ENCODE measurements at places on chromosomes 5 and 9.

GRCh38 chr5:77545285-77545684 lies 53.2 kb upstream of the WDR41 start:
- DNase-seq: no peak

DNA sequence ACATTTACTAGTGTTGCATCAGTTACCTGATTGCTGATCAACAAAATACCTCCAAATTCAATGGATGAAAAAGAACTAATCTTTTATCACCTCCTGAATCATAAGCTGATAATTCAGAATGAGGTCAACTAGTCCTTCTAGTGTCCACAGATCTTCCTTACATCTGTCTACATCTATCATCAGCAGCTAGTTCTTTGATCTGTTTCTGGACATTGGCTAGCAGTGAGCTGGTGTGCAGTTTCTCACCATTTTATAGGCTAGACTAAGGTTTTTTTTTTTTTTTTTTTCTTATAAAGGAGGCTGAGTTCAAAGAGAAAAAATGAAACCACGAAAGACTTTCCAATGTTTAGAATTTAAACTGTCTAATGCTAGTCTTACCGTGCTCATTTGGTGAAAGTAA lies 534.3 kb upstream of the ST8SIA4 start:
- no peak for DNase-seq

DNA sequence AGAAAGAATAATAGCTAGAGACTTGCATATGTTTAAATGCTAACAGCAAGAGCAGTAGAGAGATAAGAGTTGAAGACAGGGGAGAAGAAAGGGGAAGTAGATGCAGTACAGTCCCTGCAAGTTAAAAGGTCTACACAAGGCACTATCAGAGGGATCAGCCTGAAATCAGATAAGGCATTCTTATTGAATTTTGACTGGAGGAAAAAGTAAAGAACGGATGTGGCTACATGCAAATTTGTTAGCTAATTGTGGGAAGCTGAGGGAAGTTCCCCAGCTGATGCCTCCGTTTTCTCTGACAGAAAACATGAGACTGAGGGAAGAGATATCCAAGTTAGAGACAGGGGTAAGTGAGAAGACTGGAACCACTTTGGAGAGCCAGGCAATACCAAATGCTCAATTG lies 12.9 kb upstream of the RHOBTB3 start:
- DNase-seq: peak; percentile 38

DNA sequence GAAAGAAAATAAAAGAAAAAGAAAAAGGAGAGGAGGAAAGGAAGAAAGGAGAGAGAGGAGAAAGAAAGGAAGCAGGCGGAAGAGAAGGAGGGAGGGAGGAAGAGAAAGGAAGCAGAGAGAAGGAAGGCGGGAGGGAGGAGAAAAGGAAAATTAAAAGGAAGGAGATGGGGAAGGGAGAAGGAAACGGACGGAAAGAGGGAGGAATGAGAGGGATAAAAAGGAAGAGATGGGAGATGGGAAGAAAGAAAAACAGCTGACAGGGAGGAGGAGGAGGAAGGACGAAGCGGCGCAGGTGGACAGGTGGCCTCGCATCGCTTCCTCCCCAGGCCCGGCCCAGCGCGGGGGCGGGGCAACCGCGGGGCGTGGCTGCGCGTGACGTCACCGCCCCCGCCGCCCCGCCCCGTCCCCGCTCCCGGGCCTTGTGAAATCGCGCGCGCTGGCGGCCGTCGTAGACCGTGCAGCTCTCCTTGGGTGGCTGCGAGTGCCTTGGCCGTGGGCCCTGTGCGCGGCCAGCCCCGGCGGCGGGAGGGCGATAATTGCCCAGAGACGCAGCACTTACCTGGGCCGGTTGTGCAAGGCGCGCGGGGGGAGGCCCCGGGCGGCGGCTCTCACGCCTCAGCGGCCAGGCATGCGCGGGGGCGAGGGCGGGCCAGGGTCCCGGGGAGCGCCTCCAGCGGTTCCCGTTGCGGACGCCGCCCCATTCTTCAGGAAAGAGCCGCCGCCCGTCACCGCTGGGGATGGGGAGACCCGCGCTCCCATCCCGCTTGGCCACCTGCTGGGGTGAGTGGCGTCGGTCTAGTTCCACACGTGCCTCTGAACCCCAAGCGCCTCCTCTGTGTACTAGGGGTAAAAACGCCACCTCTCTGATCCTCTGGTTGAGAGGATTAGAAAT lies 49.6 kb upstream of the FOXE1 start:
- DNase-seq: no peak

DNA sequence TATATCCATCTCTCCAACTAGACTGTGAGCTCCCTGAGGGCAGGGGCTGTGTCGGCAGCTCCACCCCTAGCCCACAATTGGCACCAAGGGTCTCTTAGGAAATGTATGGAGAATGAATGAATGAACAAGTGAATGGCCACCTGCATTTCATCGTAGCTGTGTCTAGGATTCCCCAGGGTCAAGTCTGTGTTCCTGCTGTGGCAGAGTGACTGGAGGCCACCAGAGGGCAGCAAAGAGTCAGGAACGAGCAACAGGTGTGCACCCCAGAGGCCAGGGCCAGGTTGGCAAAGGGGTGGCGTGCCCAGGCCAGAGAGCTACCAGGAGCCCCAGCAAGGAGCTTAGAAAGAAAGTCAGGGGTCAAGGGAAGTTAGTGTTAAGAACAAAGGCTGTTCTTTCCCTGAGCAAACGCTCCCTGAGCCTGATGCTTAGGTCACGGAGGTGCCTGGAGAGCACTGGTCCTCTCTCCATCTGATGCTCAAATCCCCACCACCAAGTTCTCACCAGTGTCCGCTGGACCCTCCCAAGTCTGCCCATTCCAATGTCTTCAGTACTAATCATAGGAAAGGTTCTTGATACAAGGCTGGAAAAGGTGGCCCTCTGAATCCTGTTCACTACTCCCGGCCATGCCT lies 160.7 kb downstream of the PAX5 start:
- no peak for DNase-seq

- no peak for DNase-seq
These were observed 352.5 kb downstream of the KIF4B start for GRCh38 chr5:155366096-155366495.

GRCh38 chr5:151255621-151256286 lies 2.8 kb downstream of the GM2A start:
- no peak for DNase-seq

GRCh38 chr5:2867373-2867933 lies 116.0 kb upstream of the IRX2 start:
- no peak for DNase-seq

DNA sequence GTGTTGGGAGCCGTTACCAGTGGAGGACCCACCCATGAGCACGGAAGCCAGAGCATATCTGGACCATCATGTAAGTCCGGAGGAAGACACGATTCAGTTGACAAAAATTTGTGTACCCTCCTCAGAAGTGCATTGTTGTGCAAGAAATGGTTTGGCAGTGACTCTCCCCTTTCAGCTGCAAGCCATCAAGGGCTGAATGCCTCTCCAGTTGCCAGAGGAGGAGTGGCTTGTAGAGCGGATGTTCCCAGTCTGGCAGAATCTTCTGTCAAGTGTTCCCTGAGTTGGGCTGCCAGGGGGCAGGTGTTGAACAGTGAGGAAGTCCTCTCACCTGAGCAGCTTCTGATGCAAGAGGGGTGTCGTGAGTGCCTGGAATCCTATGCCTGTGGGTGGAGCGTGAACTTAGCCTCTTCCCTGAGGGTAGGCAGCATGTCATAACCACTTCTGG lies 27.6 kb upstream of the CDKN2AIPNL start:
- DNase-seq: no peak

DNA sequence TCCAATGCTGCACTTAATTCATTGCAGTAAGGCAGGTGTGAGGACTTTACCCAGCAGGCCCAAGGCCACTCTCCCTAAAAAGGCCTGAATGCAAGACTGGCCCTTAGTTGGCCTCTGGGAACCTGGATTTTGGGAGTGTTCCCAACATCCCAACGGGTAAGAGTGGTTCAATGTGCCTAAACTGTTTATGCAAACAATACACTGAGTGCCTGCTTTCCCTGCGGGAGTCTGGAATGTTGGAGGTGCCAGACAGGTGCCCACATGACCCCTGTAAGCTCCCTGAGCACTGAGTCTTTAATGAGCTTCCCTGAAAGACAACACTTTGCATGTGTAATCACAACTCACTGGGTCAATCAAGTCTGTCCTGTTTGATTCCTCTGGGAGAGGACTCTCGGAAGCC lies 37.4 kb downstream of the NSUN2 start:
- DNase-seq: no peak

GRCh38 chr9:114203410-114204140 lies 48.2 kb downstream of the COL27A1 start:
- no peak for DNase-seq

- no peak for DNase-seq
These were observed 67.1 kb downstream of the ALDH7A1 start for GRCh38 chr5:126527892-126528291.

DNA sequence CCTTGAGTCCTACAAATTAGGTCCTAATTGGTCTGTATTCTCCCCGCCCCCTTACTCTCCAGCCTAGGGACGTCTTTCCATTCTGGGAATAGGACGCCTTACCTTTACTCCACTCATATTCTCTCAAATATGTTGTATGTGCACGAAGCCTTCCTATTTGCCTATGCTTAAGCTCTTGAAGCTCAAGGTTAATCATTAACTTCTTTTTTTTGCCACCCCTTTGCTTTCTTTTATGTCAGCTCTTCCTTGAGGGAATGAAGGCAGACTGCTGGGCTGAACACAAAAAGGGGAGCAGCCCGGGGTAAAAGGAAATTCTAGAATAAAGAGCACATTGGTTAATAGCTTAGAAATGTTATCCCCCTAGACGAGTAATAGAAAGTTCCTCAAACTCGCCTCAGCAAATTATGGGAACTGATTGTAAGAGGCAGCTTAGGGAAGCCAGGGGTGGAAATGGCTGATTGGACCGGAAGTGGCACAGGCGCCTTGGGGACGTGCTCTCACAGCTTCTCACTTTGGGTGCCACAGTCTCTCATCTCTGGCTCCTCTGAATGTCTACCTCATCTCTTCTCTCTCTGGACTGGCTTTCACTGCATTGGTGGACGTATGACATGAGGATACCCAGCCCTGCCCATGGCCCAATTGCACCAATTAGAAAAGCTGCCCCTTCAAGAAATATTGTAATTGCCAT lies 122.3 kb upstream of the IL12B start:
- DNase-seq: no peak

- DNase-seq: no peak
These were observed 183.5 kb downstream of the LURAP1L start for GRCh38 chr9:12958279-12958678.

DNA sequence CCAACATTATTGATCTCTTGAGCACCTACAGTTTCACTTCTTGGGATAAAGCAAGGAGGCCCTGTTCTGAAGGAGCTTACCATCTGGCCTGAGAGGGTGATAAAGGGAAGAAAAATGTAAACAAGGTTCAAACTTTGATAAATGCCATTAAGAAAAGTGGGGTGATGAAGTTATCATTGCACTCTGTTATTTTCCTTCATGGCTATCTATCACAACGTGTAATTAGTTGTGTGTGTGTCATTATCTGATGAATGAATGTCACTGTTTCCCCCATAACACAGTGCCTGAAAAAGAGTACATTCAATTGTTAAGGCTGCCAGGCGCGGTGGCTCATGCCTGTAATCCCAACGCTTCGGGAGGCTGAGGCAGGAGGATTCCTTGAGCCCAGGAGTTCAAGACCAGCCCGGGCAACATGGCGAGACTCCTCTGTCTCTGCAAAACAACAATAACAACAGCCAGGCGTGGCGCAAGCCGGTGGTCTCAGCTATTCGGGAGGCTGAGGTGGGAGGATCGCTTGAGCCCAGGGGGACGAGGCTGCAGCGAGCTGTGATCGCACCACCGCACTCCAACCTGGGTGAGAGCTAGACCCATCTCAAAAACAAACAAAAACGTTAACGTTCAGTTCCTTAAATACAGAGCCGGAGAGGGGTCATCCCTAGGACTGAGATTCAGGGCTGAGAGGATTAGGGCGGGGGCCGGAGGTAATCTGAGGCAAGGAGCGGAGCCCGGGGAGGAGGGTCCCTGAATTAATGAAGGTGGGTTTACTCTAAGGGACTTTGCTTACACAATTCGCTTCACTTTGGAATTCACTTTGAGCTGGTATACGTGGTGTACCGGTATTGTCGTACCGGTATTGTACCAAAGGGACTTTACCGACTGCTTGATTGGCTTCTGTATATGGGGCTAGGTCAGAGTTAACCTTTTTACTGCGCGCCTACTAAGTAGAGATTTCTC lies 917 bp downstream of the NHP2 start:
- DNase-seq: no peak
